ENCODE measurements at places on chromosomes 13 and 19. TPM values are rescaled to one million over a fixed set of nuclear protein-coding genes. Genes with fewer than 3 reads are reported as not detected.

Gene ADM5
- total RNA-seq: 2.1 TPM

Gene UPK1A
- not detected for total RNA-seq

Gene NCR1
- 0.91 TPM for total RNA-seq

DNA sequence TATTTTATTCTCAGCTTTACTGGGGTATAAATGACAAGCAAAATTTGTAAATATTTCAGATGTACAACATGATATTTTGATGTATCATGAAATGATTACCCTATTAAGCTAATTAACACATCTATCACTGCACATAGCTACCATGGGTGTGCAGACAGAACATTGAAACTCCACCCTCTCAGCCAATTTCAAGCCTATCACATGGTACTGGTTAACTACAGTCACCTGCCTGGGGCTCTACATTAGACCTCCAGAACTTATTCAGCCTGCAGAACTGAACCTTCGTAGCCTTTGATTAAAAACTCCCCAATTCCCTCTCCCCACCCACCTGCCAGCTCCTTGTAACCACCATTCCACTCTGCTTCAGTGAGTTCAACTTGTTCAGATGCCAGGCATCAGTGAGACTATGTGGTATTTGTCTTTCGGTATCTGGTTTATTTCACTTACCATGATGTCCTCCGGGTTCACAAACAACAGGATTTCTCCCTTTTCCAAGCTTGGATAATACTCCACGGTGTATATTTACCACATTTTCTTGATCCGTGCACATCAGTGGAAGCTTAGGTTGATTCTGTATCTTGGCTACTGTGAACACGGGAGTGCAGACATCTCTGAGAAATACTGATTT, 19.2 kb downstream of the RAB20 start:
- DNase-seq: no peak

- no peak for DNase-seq
Observed at GRCh38 chr19:19670070-19670551, 1.5 kb downstream of the ZNF101 start.

DNA sequence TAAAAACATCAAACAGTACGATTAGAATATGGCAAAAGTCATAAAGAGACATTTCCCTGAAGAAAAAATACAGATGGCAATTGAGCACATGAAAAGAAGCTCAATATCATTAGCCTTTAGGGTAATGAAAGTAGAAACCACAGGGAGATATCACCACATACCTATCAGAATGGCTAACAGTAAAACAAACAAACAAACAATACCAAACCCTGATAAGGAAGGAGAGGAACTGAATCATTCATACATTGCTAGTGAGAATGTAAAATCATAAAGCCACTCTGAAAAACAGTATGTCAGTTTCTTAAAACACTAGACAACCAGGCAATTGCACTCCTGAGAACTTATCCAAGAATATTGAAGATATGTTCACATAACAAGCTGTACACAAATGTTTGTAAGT, 1342.5 kb upstream of the SLC10A2 start:
- DNase-seq: no peak

GRCh38 chr13:44667943-44668342, 91.8 kb upstream of the TSC22D1 start:
- DNase-seq: no peak

DNA sequence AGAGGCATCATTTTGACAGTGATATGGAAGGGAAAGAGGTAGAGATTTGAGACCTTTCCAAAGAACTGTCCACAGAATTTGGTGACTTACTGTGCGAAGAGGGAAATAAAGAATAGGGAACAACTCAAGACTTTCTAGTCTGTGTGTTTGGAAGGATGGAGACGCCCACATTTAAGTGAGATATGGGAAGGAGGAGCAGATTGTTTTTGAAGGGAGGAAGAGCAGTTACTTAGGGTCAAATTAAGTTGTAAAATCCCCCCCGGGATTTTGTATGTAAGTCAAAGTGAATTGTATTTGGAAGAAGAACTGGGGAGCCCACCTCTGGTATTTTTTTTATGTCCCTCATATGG, 1.2 kb downstream of the USPL1 start:
- DNase-seq: no peak

DNA sequence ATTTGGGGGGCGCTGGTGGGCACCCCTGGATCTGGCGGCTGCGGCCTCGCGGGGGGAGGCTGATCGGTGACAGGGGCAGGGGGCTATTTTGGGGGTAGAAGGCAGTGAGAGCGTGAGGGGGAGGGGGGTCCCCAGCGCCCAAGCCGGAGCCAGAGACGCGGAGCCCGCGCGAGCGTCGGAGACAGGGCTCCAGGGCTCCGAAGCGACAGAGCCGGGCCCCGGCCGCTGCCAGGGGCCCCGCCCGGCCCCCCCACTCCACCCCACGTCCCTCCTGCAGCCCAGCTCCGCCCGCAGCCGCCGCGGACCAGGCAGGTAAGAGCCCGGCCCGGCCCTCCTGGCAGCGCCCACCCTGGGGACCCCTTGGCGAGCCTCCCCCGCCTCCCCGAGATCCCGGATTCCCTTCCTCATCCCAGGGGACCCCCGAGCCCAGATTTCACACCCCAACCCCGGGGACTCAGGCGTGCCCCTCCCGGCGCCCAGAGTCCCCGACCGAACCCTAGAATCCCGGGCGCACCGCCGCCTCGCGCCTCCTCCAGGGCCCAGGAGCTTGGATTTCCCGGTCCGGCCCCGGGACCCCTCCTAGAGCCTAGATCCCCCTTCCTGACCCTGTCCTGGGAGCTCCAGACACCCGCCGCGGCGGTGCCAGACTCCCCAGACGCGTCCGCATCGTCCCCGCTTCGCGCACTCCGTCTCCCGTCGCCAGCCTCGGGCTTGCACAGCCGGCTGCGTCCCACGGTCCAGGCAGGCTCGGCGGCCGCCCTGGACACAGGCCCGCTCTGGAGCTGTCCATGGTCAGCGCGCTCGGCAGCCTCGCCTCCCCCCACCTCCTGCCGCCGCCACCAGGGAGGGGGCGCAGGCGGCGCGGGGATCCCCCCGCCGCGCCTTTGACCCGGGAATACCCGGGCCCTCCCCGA, at the start of gene PPFIA3:
TSS of gene PPFIA3 (plus strand) at position 134 of the 914 bp plus-strand sequence. CDS start 8,330 bp downstream, outside the sequence.
- peak; percentile 89 for DNase-seq

- no peak for DNase-seq
Observed at GRCh38 chr13:114315074-114315785, 927 bp downstream of the CHAMP1 start.

DNA sequence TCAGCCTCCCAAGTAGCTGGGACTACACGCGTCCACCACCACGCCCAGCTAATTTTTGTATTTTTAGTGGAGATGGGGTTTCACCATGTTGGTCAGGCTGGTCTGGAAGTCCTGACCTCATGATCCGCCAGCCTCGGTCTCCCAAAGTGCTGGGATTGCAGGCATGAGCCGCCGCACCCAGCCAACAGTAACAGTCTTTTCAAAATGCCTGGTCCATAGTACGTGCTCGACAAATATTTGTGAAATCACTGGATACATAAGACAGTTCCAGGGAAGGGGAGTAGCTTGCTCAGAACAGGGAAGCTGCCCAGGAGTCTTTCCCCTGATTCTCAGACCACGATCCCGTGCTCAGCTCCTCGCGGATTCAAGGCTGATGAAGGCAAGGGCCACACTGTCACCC, 30.5 kb downstream of the CACNG6 start:
- no peak for DNase-seq
